Stimulated activated CD4-positive, alpha-beta T cell treated with anti-CD3 and anti-CD28 coated beads, Interleukin-12 subunit alpha, Interleukin-12 subunit beta, amount 100 ng/mL, for 24 hours (primary cell): ENCODE measurements at places on chromosomes 13 and 19.
A peak's percentile ranks its signal among the peaks of the same experiment; 100 is the strongest.

DNA sequence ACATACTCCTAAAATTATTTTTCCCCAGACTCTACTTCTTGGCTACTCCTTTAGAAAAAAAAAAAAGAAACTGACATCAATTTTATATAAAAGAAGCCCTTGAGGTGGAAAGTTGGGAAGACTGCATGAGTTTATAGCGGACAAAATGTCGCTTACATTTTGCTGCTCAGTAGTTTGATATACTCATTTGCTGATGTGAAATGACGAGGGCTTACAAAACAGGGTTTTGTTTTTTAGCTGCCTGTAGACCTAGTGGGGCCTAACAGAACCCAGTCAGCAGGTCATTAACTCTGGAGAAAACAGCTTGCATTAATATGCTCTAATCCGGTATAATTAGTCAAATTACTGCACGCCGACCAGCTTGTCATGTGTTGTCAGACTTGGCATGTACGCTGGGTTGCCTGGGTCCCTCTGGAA is 37.6 kb upstream of the MAB21L1 start:
- no peak for DNase-seq

- no peak for DNase-seq
These were observed 75.5 kb upstream of the MEDAG start for GRCh38 chr13:30830638-30830965.

GRCh38 chr19:18287836-18288772 is 6.7 kb upstream of the JUND start:
- no peak for DNase-seq

DNA sequence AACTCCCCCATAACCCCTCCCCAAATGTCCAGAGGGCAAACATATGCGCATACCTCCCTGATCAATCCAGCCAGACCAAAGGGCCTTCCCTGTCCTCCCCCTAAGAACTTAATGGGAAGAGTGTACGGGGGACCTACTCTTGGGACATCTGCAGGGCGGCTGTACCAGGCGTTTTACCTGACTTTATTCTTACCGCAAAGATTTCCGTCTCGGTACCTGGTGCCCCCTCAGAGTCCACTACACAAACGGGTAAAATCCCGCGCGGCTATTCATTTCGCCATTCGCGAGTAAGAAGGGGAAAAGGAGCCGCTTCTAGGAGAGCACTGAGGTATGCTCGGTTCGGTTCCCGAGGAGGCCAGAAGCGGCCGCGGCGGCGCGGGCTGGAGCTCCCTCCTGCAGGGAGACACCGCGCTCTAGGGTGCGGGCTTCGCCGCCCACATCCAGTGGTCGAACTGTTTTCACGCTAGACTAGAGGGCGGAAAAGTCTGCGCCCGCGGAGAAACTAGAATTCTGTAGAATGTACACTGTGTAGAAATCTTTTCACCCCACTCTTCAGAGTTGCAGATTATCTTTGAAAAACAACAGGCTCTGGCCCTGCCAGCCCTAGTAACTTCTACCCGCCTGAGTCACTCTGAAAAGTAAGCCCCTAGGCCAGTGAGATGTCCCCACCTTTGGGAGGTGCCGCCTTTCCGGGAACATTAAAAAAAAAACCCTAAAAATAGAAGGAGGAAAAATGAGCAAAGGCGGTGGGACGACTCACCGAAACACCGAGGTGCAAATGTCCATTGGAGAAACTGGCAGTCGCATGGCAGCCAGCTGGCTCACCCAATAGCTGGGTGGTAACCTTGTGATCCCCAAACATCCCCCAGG is 3.8 kb upstream of the TSHZ3 start:
- DNase-seq = no peak

GRCh38 chr13:111901267-111901915 is 165.6 kb upstream of the SOX1 start:
- no peak for DNase-seq

DNA sequence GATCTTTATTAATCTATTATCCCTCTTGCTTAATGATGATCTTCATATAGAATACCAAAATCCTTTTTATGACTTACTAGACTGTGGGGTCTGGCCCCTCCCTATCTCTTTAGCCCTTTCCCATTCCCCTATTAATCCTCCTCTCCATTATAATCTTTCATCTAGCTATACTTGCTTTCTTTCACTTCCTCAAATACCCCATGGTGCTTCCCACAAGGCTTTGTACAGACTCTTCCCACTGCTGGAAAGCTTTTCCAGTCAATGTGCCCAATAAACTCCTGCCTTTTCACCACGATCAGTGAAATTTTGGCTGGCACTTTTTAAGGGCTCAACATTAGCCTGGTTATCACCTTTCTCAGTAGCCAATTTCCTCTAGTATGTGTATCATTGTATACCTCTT is 3.2 kb upstream of the EBPL start:
- no peak for DNase-seq

- DNase-seq = no peak
These were observed 8.2 kb upstream of the ZNF611 start for GRCh38 chr19:52743091-52743490.

DNA sequence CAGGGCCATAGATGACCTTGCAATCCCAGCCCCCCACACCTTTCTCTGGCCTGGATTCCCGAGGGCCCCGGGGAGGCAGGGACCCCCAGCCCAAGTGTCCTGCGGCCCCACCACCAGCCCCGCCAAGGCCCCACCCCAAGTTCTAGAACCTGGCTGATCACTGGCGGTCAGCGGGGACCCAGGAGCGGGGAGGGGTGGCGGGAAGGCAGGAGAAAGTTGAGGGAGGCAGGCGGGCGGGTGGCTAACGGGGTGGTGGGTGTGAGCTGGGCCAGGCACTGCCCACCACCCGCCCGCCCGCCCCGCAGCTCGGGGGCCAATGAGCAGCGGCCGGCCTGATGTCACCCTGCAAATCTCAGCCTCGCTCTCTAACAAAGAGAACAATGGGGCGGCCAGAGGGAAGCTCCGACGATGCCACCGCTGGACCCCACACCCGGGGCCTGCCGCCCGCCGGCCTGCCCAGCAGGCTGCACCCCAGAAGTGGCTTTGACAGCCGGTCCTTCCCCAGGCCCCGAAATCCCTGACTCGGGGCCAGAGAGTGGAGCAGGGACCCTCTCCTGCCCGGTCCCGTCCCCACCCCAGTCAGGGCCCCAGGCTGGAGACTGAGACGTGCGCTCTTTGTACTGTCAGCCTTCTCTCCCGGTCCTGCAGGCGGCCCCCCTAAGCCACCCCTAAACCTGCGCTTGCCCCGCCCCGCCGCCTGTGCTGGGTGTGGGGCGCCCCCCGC is 1.6 kb downstream of the MEX3D start:
- no peak for DNase-seq

- no peak for DNase-seq
These were observed 4.5 kb upstream of the ZNF175 start for GRCh38 chr19:51566489-51567100.

DNA sequence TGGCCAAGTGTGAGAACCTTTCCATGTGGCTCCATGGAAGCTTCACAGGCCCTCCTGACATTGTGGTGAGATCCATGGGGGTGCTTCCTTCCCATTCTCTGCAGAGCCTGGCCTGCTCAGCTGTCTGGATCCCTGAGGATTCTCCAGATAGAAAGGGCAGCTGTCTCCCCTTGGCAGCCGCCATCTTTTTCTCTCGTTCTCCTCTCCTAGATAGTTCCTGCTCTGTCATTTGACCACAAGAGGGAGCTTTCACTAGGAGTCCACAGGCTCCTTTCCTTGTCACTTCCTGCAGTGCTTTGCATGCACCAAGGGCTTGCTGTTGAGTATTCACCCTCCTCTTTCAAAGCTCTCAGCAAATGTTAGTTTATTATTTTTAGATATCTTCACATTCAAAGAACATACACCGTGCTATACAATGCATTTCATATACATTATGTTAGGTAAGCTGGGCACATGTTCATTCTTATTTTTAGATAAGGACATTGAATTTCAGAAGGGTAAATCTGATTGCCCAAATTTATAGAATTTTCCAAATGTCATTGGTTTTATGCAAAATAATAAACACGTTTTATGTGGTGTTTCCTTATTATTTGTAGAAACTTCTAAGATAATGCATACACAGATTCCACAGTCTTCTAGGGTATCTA is 133.2 kb downstream of the FRY start:
- DNase-seq = no peak

GRCh38 chr13:98445340-98446233 is 131.3 kb downstream of the STK24 start:
- peak; percentile 74 for DNase-seq

DNA sequence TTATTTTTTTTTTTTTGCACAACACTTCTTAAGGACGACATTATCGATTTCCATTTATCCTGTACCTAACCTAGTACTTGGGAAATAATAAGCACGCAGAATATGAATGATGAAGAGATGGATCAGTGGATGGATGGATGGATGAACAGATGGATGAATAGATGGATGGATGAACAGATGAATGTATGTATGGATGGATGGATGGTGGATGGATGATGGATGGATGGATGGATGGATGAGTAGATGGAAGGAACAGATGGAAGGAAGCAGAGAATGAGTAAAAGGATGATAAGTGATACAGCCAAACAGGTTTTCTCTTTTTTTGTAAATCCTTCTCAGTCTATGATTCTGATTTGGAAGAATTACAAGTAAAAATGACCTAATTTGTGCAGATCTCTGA is 166.9 kb downstream of the COL4A1 start:
- DNase-seq = no peak

- DNase-seq = no peak
These were observed 22.1 kb downstream of the ITM2B start for GRCh38 chr13:48255090-48255489.
